ENCODE measurements at places on chromosomes 5 and 9.

- DNase-seq, result no peak
Observed at GRCh38 chr9:8571643-8572042, 772.1 kb upstream of the DMAC1 start.

DNA sequence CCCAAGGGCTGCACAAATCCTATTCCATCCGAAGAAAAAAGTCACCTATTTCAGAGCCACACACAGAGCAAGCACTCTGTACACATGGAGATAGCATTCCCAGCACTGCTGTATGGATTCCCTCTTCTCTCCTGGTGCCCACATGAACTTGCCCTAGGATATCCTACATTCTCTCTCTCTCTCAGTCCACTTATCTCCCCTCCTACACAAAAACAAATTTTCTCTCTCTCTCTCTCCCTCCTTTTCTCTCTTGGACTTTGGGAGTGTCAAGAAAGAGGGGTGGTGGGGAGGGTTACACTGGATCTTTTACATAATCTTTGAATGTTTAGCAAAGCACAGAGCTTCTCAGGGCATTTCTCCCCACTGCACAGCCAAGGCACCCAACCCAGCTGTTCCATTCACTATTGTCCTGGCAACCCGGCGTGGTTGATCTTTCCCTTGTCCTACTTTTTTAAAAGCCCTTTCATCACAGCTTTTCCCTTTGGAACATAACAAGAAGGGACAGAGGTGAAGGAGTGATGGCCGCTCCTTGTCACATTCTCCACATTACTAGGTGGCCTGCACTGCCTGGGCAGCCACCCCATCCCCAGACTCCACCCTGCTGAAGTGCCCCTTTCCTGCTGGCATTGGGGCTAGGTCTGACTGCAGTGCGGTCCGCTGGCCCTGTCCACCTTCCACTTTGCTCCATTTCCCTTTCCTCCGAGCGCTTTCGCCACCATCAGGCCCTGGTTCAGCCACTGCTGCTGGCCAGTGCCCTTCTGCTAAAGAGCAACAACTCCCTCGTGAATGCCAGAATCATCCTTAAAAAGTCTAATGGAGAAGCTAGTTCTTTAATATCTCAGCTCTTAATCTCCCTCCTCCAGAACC lies 22.2 kb upstream of the SLC1A3 start:
- DNase-seq, result no peak

DNA sequence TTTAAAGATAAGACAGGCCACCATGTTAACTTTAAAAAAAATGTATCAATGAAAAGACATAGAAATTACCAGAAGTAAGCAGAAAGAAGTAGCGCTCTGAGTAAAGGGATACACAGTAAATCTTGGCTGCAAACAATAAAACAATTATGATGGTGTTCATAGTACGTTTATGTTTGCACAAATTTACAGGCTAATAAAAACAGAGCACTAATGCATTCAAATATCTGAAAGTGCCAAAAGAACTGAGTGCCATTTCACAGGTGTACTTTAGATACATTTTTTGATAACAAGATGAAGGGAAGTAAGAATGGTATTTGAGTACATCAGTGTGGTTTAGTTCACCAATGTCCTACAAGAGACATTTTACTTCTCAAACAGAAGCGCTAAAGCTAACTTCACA lies 32.9 kb upstream of the ALDH1A1 start:
- DNase-seq, result no peak

- no peak for DNase-seq
Observed at GRCh38 chr5:93163010-93163663, 417.9 kb downstream of the NR2F1-AS1 start.

DNA sequence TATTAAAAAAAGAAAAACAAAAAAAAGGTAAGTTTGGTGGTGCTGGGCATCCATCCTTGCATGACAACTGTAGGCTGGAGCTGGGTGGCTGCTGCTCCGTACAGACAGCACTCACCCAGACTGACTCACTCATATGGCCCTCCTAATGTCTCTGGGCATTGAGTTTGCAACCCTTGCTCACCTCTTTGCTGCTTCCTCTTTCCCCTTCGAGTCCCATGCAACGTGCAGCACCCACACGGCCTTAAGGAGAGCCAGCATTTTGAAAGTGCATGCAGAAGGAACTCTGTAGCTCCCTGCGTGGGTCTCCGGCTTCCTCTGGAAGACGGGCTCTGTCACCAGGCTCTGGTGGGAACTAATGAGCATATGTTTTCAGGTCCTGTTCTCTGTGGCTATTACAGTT lies 60.5 kb upstream of the ENTREP1 start:
- no peak for DNase-seq

DNA sequence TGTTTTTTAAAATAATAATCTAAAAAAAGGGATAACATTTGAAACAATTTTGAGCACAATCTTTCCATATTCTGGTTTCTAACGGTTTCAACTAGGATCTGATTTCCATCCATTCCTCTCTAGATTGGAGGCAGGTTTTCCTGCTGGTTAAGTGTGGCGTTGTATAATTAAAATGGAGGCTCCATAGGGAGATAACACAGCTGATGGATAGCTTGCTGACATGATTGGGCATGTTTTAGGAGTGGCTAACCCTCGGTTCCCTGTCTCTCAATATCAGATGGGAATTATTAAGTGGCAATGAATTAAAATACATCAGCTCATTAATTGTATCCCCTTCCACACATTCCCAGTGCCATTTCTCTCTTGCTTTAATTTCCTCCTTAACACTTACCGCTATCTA lies 209.0 kb downstream of the ALDH1A1 start:
- no peak for DNase-seq

Data from left forelimb (tissue), 1 donor.